Natural killer cell treated with Interleukin-12 subunit alpha and Interleukin-12 subunit beta and Interleukin-15 and Interleukin-18, amount 100 ng/mL, for 72 hours (primary cell): ENCODE measurements at places on chromosomes 3 and 15.

GRCh38 chr3:148128136-148128535, 569.6 kb upstream of the AGTR1 start:
- DNase-seq, result no peak

DNA sequence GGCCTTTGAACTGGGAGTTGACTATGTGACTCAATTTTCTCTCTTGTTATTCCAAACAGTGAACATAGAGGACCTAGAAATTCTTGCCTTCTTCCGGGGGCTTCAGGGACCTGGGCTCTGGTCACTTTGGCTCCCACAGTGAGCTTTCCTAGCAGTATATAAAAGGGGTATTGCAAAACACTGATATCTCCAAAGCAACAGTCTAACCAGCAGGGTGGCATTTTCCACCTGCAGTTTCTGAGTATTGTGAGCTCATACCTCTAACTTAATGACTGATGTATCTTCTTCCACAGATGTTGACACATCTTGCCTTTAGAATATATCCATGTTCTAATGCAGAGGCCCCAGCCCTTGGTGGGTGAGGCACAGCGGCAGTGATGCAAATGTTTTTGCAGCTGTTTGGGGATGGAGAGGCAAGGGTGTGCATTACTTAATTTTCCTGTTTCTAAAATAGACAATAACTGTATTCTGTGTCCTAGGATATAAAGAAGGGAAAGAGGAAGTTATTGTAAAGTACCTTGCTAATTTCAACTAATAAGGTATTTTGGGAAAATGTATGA, 45.7 kb upstream of the ADGRG7 start:
- no peak for DNase-seq

DNA sequence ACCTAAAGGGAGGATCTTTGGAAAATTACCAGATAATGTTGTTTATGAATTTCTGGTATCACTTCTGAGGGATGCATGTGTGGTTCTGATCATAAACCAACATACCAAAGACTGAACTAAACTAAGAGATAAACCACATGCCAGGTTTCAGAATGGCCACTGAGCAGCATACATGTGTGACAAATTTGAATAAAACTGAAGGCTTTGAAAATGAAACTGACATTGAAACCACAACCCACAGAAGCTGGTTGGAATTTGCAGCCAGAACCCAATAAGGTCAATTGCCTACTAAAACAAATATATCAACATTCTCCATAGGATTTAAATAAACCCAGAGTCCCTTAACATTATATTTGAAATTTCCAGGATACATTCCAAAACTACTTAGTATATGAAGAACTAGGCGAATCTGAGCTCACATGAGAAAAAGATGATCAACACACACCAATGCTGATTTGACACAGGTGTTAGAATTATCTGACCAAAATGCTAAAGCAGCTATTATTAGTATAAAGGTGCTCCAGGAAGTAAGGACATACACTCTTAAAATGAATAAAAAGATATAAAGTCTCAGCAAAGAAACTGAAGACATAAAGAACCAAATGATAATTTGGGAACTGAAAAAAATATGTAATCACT, 125.0 kb downstream of the ZNF280D start:
- DNase-seq, result no peak

DNA sequence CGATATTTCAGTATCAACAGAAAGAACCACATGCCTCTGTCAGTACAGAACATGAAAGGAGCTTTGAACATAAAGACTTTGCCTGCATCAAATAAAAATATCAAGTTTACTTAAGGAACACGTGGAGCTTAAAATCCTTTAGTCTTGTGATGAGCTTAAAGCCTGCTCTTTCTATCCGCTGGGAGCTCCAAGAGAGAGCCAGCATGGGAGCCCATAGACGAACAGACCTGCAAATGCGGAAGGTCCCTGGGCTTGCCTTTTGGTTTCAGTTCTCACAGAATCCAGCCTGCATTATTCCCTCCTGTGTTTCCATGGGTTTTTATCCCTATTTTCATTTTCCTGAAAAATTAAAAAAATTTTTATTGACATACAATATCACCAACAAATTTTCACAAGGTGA, 530.6 kb upstream of the RGMA start:
- no peak for DNase-seq

DNA sequence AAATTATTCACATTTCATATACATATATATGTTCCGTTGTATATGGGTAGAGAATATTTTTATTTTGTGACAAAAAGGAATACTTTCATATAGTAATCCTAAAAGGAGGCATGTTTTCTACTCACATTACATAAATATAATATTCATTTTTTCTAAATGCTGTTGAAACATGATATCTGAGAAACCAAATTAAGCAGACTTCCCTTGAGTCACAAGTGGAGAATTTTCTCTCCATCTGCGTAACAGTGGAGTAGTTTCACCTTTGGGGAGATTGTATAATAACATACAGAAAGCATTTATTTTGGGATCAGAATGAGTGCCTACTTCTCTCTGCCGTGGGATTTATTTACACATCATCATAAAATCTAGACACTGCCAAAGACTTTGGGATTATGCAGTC, 849.8 kb downstream of the NSUN3 start:
- DNase-seq, result no peak

- DNase-seq, result no peak
Measured at GRCh38 chr3:20760981-20761380, 575.0 kb upstream of the SGO1 start.

GRCh38 chr3:182323898-182324297, 469.4 kb upstream of the ATP11B start:
- no peak for DNase-seq

DNA sequence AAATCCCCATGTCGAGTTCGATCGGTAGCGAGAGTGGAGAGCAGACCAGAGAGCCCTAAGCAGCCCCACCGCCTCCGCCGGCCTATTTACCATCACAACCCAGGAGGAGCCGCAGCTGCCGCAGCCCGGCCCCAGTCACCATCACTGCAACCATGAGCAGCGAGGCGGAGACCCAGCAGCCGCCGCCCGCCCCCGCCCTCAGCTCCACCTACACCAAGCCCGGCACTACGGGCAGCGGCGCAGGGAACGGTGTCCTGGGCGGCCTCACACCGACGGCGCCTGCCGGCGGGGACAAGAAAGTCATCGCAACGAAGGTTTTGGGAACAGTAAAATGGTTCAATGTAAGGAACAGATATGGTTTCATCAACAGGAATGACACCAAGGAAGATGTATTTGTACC, 89.5 kb upstream of the TPM1 start:
- no peak for DNase-seq

GRCh38 chr3:48140336-48140757, 47.9 kb downstream of the CDC25A start:
- no peak for DNase-seq

DNA sequence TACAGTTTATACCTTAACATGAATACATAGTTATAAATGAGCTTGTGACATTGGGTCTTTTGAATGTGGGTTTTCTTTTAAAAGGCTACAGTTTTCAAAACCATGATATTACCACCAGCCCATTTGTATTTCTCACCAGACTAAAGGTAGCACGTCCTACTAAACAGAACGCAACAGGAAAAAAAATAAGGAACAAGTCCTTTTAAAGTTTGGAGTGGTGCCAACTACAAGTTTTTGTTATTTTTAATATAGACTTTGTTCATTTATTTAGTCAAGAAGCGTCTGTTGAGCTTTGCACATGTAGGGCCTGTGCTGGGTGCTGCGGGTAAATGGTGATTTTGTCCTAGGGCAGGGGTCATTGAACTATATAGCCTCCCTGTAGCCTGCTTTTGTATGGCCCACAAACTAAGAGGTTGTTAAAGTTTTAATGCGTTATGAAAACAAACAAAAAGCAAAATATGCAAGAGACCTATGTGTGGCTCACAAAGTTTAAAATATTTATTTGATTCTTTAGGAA, 164.4 kb downstream of the GHSR start:
- DNase-seq, result no peak

- no peak for DNase-seq
Measured at GRCh38 chr3:68467465-68467864, 464.9 kb downstream of the TAFA4 start.

GRCh38 chr3:31908391-31909097, 72.5 kb downstream of the OSBPL10 start:
- DNase-seq, result no peak

- DNase-seq, result no peak
Measured at GRCh38 chr3:113204371-113204770, 7.0 kb upstream of the BOC start.

GRCh38 chr3:148991219-148992026, at the start of gene GYG1:
GYG1 (plus strand) TSS chr3:148991540; CDS start chr3:148991641, 101 bp downstream.
- DNase-seq, result peak; percentile 91

GRCh38 chr3:159732172-159733111, 256.2 kb upstream of the IL12A start:
- no peak for DNase-seq

DNA sequence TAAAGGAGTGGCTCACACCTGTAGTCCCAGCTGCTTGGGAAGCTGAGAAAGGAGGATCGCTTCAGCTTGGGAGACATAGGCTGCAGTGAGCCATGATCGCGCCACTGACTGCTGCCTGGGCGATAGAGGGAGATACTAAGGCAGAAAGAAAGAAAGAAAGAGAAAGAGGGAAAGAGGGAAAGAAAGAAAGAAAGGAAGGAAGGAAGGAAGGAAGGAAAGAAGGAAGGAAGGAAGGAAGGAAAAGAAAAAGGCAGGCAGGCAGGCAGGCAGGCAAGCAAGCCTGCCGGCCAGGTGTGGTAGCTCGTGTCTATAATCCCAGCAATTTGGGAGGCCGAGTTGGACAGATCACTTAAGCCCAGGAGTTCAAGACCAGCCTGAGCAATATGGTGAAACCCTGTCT, 15.3 kb downstream of the SLC28A1 start:
- no peak for DNase-seq

DNA sequence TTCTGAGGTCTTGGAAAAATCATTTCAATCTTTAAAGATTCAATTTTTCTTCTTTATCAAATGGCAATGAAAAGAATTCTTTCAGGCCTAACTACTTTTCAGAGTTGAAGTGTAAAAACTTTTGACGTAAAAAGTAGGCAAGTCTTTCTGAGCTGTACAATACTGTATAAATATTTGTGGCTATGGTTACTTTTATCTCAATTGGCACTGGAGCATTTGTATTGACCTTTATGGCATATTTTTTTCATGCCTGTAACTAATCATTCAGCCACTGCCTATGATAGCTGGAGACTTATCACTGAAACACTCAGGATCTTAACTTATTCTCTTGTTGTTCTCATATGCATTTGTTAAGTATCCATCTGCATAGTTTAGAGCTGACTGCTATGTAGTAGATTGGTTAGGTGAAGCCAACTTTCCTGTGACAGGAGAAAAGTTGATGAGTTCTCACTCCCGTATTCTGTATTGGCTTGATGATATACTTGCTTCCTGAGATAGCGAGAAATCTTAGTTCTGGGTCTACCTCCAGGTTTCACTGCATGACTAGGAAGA, 290.4 kb upstream of the TBL1XR1 start:
- DNase-seq, result no peak
